ENCODE measurements at places on chromosomes 6 and 20.
A peak's percentile ranks its signal among the peaks of the same experiment; 100 is the strongest.

- peak; percentile 80 for DNase-seq
Measured at GRCh38 chr6:24855395-24856245, 56.9 kb upstream of the ARMH2 start.

DNA sequence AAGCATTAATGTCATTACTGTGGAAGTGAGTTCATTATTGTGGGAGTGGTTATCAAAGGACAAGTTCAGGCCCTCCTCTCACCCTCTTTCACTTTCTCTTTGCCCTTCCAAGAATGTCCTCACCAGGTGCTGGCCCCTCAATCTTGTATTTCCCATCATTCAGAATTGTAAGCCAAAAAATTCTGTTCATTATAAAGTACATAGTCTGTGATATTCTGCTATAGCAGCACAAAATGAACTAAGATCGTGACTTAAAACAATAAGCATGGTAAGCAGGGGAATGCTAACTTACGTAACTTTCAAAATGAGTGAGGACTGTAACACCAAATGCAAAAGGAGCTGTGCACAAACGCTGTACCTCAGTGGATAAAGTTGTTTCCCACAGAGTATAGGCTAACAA is 515.7 kb upstream of the BTBD3 start:
- DNase-seq, result no peak

GRCh38 chr20:47502271-47503239 is 868 bp downstream of the NCOA3 start:
- DNase-seq, result peak; percentile 50

- peak; percentile 96 for DNase-seq
Measured at GRCh38 chr6:46044881-46045617, 29.4 kb upstream of the CLIC5 start.

DNA sequence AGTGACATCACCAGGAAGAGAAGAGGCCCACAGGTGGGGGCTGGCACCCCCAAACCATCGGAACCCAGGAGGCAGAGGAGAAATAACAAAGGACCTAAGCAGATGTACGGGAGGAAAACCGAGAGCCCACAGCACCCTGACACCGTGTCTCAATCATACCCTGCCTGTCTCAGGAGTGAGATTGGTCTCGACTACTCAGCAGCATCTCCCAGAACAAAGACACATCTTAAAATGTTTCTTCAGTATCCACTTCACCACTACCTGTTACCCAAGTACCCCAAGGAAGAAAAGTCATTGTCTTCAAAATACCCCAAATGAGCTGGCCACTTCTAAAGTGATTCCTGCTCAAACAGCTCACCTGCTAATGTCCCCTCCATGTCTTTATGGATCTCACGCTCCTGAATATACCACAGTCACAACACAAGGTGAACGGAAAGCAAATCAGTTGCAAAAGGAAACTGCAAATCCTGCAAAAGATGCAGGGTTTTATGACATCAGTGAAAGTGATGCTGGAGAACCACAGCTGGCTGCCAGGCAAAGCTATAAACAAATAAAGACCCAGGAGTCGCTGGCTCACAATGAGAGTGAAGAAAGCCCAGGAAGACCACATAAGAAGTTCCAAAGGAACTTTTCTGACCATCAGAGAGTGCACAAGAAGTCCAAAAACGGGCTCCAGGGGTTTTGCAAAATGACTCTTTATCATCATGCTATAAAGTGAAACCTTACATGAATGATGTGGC is 44.1 kb downstream of the PREX1 start:
- DNase-seq, result no peak

GRCh38 chr6:142746524-142746923 is 198.5 kb downstream of the HIVEP2 start:
- peak; percentile 42 for DNase-seq

DNA sequence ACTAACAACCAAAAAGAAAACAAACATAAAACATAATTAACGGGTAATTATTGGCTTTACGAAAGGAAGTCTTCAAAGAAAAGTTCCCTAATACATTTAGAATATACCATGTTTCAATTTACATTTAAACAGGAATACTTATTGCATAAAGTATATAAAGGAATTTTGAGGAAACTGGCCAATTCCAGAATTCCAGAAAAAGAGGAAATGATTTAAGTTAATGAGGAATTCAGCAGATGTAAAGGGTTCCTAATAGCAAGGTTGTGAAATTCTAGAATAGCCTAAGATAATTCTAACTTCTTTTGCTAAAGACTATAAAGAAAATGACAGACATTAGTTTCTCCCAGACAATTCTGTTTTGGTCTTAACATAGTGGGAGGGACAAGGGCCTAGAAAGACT is 35.0 kb downstream of the DTNBP1 start:
- peak; percentile 15 for DNase-seq

- DNase-seq, result peak; percentile 77
Measured at GRCh38 chr6:97215157-97215769, 67.8 kb downstream of the MMS22L start.

GRCh38 chr6:155234167-155234566 is 29.6 kb upstream of the CLDN20 start:
- DNase-seq, result no peak

DNA sequence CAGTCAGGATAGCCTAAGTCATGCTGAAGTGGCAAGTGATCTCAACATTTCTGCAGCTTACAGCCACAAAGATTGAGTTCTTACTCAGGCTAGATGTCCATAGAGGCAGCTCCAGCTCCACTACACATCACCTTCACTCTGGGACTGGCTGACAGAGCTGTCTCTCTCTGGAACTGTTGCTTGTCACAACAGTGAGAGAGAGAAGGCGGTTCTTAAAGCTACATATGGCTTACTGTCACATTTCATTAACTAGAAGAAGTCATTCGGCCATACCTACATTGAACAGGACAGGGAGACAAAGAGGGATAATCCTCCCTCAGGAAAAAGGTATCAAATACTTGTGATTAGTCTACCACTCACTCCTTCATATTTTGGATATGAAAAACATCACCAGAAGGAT is 914.9 kb upstream of the FLRT3 start:
- DNase-seq, result no peak

DNA sequence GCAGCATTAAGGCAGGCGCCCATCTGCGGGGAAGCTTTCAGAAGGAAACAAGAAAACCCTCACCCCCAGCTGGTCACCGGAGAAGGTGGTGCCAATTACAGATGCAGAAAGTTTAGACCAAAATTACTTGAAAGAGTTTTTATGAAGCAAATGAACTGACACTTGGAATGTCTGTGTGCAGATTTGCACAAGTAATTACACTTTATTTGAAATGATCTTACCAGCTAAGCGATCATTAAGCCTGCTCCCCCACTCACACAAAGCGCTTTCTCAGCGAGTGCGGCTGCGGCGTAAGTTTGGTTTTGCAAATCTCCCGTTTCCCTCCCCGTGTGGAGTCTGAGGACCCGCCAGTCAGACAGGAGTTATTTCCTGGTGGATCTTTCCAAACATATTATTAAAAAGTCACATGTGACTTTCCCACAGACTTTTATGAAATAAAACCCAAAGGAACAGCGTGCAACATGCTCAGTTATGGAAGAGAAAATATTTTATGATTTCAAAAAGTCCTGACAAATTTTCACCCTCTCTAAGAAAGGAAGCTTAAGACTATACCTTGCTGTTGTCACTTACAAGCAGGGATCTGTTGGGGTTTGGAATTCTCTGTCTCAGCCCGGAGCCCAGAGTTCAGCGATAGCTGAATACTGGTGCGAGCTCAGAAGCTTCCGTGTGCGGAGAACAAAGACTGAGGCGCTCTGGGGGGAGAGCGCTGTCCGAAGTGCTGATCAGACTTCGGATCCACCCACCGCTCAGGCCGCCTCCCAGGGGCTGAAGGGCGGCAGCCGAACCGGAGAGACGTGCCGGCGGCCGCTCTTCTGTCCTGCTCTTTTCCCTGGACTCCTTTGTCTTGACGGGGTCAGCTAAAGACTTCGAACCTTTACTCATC is 2.7 kb upstream of the MYT1 start:
- DNase-seq, result peak; percentile 39

- peak; percentile 77 for DNase-seq
Measured at GRCh38 chr6:7691675-7692452, 34.0 kb upstream of the BMP6 start.

DNA sequence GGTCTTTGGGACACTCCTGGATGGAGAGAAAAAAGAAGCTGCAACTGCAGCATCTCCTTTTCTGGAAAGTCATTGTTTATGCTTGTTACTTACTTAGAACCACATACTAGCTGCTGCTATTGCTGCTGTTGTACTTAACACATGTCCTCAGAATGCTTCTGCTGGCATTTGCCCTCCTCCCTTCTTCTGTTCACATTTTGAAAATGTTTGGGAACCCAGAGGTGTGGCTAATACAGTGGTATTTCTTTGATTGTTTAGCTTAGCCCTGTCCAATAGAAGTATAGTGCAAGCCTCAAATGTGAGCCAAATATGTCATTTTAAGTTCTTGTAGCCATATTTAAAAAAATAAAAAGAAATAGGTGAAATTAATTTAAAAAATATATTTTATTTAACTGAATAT is 8.4 kb downstream of the DTD1 start:
- DNase-seq, result no peak

GRCh38 chr6:140138311-140139010 is 764.0 kb upstream of the CITED2 start:
- DNase-seq, result no peak

DNA sequence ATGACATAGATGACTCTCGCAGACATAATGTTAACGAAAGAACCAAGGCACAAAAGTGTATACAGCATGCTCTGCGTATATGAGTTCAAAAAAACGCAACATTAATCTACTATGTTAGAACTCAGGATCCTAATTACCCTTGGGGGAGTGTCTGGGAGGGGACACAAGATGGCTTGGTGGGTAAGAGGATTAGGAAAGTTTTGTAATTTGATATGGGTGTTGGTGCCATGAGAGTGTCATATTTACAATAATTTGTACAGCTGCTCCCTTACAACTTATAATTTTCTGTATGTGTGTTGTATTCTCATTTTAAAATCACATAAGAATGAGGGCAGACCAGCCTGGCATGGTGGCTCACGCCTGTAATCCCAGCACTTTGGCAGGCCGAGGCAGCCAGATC is 38.6 kb downstream of the TFEB start:
- no peak for DNase-seq

DNA sequence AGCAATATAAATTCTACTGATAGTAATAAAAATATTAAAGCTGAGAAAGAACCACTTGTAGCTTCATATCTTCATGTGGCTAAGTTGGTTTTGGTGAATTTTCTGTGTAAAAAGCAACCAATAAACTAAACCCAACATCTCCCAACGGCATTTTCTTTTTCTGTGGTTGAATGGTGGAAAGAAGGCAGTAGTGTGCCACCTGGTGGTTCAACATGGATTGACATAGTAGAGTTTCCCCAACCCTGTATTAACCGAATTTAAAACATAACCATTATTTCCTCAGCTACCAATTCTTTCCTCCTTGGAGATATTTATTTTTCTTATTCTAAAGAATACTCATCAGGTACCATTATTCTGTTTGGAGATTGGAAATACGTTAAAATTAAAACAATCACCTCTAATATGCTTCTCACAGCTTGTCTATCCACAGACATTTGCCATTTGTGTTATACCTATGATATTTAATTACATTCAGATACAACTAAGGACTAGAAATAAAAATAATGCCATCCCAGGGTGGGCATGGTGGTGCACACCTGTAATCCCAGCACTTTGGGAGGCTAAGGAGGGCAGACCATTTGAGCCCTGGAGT is 117.1 kb upstream of the EEF1E1 start:
- peak; percentile 64 for DNase-seq

- no peak for DNase-seq
Measured at GRCh38 chr20:64069614-64070243, 6.7 kb downstream of the TCEA2 start.

- DNase-seq, result no peak
Measured at GRCh38 chr6:138821519-138821918, 25.6 kb downstream of the ECT2L start.

DNA sequence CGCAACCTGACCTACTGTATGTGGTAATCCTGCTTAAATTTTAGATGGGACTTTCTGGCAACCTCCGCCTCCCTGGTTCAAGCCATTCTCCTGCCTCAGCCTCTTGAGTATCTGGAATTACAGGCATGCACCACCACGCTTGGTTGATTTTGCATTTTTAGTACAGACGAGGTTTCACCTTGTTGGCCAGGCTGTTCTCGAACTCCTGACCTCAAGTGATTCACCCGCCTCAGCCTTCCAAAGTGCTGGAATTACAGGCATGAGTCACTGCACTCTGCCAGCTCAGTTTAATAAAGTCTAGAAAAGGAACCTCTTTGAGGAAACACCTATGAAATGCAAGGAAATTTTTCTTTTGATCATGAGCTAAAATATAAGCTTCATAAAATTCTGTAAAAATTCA is 9.0 kb upstream of the PLCB4 start:
- DNase-seq, result peak; percentile 60

- DNase-seq, result no peak
Measured at GRCh38 chr20:46695892-46696291, 6.6 kb upstream of the TP53RK start.

DNA sequence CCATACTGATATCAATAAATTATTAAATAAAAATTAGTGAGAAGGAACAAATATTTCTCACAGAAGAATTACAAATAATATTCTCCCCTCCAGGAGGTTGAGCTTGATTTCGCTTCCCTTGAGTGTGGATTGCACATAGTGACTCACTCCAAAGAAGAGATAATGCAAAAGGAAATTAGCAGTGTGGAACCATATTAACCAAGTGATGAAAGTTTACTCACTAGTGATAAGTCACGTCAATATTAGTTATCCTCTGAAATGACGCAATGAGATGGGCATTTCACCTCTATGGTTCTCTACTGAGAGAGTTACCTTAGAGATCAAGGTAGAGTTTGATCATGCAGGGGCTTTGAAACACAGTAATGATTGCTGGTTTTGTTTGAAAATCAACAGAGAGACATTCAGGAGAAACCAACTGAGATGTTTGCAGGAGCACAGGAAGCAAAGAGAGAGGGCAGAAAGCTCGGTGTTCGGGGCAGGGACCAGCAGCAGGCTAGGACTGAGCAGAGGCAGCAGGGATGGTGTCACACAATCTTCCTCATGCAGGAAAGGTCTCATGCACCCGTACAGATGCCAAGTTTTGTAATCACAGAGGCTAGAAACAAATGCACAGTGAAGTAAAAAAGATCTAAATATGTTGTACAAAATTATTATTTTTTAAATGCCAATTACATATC is 634.5 kb downstream of the QKI start:
- no peak for DNase-seq

- no peak for DNase-seq
Measured at GRCh38 chr6:25792016-25792415, 37.5 kb downstream of the SLC17A4 start.

GRCh38 chr20:10982692-10983091 is 308.9 kb upstream of the JAG1 start:
- DNase-seq, result peak; percentile 61

DNA sequence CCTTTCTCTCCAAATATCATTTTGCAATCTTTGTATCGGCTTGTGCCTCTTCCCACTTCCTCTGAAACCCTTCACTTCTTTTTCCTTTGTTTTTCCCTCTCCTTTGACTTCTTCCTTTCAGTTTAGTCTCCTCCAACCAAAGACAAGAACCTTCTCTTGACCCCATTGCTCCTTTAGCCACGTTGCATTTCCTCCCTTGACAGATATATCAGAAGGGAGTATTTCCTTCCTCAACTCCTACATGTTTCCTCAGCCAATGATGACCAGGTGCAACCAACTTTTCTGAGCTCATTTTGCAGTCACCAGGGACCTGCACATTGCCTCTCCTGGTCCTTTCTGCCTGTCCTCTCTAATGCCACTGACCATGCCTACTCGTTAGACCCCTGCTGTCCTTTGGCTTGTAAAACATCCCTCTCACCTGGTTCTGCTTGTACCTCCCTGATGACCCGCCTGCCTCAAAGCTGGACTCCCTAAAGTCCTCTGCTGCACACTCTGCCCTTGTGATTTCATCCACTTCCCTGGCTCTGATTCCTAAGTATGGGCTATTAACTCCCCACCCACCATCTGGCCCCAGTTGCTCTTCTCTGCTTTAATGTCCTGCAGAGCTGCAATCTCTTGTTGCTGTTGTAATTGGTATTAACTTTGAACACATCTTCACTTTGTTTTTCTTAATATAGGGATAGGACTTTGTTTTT is 27.4 kb downstream of the SLC22A16 start:
- DNase-seq, result no peak
